NCI-H2227 treated with DMSO at 0.1 percent for 48 hours (cell line): ENCODE measurements at places on chromosomes 1 and 21.

DNA sequence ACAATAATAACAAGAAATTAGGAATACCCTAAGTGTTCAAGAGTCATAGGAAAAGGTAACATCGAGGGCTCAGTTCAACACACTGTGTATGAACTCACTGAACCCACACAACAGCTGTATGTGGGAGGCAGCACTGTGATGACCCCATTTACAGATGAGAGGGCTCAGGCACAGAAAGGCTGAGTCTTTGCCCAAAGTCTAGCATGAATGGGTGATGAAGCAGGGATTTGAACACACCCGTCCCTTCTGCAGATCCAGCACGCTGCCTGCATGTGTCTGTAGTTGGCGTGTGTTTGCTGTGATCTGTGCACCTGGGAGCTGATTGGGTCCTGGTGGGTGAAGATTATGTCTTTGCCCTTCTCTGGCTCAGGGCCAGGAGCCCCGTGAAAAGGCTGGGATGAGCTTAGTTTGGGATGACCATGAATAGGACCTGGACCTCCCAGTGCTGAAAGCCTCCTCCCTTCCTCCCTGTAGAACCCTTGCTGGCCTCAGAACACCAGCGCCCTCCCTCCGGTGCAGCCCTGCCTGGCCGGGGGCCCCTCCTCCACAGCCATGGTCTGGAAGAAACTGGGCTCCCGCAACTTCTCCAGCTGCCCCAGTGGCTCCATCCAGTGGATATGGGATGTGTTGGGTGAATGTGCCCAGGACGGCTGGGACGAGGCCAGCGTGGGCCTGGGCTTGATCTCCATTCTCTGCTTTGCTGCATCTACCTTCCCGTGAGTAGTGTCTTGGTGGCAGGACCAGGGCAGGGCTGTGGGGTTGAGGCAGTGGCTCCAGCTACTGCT is 5.2 kb downstream of the SLC66A1 start:
- no peak for DNase-seq

DNA sequence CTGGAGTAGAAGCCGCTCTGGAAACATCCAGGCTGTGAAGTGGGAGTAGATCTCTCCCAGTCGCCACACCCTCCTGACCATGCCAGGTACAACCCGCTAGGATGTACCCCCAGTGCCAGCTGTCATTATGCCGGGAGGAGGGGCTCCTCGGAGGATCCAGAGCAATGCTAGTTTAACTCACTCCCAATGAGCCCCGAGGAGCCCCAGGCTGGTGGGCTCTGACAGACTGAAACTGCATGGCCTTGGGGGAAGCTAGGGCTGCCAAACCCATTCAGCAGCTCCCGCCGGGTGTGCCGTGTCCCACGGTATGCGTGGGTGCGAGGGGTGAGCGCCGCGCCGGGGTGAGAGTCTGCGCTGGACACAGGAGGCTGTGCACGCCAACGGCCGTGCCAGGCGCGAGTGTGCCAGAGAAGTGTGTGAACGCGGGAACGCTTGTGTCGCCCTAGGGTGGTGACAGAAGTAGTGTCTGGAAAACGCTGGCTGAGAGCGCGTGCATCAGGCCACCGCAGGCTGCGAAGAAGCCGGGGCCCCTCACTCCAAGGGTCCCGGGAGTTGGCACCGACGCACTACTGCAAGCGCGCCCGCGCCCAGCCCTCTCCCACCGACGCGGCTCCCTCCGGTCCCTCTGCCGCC is 177.1 kb upstream of the EDN2 start:
- no peak for DNase-seq

GRCh38 chr1:43460988-43461693 is 7.4 kb upstream of the HYI start:
- no peak for DNase-seq

DNA sequence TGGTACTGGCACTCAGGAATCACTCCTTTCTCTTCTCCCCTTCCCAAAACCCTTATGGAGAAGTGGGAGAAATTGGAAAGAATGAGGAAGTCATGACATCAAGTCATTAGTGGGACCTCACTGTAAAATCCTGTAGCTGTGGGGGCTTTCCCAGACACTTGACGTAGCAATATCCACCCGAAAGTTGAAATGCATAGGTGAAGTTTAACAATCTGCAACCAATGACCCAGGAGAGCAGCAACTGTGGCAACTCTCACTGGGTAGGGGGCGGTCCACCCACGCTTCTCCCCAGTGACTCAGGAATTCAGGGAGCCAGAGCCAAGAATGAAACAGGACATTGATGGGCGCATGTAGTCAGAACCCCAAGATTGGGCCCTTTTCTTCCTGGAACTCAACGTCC is 27.0 kb downstream of the ABCA4 start:
- no peak for DNase-seq

- no peak for DNase-seq
Observed at GRCh38 chr1:28306301-28306949, 22.4 kb upstream of the MED18 start.

GRCh38 chr1:36829961-36830360 is 204.4 kb downstream of the GRIK3 start:
- DNase-seq, result no peak

DNA sequence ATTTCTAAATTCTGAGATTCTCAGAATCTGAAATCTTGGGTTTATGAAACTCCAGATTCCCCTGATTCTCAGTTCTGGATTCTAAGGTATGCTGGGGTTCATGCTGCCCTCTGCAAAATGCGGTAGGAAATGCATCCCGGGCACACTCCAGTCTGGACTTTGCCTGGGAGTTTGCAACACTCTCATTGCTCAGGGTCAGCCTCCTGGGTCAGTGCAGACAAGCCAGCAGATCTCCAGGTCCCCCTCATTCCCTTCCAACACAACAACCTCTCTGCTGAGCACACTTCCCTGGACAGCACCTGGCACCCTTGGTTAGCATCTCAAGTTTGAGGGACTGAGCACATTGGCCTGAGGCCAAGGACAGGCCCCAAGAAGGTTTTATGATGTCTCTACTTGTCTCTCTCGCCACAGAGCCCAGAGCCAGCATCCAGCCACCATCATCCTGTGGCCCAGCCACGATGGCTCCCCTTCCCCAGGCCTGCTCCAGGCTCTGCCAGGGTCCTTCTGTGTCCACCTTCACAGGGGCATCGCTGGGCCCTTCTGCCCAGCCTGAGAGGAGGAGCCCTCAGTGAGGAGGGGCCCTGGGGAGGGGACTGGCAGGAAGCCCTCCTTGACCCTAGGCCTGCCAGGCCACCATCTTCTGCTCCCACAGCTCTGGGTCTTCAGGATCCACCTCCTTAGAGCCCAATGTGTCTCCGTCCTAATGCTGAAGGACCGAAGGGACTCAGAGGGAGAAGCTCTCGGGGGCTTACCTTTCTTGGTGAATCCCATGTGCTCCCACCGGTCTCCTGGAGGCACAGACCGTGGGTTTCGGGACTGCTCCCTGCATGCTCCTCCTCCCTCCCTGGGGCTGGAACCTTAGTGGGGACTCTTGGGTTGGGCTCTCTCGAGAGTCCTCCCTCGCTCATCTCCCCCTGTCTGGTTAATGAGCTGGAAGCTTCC is 550.7 kb downstream of the PTPRU start:
- DNase-seq, result no peak

- no peak for DNase-seq
Observed at GRCh38 chr1:217402301-217402700, 228.6 kb downstream of the GPATCH2 start.

DNA sequence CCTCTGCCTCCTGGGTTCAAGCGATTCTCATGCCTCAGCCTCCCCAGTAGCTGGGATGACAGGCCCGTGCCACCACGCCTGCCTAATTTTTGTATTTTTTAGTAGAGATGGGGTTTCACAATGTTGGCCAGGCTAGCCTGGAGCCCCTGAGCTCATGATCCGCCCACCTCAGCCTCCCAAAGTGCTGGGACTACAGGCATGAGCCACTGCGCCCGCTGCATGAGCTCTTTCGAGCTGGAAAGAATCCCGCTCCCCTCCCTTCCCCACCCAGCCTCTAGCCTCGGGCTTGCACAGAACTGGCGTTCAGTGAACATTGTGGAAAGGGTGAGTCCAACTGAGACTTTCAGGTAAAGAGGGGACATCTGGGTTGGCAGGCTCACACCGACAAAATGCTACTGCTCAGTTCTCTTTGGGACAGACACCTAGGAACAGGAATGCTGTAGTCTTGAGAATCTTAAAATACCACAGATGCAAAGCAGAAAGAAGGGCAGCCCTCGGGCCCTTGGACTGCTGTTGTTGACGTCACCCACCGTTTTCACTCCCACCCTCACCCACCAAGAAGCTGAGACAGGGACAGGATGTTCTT is 9.7 kb upstream of the GNG4 start:
- DNase-seq, result no peak

GRCh38 chr1:18646091-18646785 is 15.6 kb downstream of the PAX7 start:
- no peak for DNase-seq

GRCh38 chr1:31753707-31754349 is 10.3 kb downstream of the ADGRB2 start:
- DNase-seq, result no peak

DNA sequence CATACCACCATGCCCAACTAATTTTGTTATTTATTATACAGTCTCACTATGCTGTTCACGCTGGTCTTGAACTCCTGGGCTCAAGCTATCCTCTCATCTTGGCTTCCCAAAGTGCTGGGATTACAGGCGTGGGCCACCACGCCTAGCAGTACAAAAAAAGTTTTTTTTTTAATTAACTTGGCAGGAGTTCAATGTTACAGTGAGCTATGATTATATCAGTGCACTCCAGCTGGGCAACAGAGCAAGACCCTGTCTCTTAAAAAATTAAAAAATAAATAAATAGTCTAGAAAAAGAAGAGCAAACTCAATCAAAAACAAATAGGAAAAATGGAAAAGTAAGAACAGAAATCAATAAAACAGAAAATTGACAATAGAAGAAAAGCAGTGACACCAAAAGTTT is 25.7 kb downstream of the TMEM69 start:
- DNase-seq, result no peak

DNA sequence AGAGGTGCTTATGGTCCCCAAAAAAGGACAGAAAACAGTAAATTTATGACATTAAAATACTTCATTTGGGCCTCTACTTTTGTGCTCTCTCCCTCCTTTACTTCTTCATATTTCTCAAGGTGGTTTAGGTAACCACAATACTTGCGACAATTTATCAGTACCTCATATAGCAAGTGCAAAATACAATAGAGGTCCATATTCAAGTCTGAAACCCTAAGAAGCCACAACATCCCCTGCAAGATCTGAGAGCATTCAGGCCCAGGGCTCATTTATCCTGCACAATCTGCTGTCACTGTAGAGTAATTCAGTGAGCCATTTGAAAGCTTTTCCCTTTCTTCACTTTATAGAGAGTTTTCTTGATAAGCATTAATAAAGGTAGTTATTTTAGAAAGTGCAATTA is 24.2 kb upstream of the ATP6V1G3 start:
- no peak for DNase-seq

- no peak for DNase-seq
Observed at GRCh38 chr1:167627865-167628641, 2.0 kb upstream of the RCSD1 start.

- DNase-seq, result no peak
Observed at GRCh38 chr1:197393105-197393504, 125.1 kb downstream of the CRB1 start.

- no peak for DNase-seq
Observed at GRCh38 chr1:65512967-65513780, 92.7 kb downstream of the LEPR start.

DNA sequence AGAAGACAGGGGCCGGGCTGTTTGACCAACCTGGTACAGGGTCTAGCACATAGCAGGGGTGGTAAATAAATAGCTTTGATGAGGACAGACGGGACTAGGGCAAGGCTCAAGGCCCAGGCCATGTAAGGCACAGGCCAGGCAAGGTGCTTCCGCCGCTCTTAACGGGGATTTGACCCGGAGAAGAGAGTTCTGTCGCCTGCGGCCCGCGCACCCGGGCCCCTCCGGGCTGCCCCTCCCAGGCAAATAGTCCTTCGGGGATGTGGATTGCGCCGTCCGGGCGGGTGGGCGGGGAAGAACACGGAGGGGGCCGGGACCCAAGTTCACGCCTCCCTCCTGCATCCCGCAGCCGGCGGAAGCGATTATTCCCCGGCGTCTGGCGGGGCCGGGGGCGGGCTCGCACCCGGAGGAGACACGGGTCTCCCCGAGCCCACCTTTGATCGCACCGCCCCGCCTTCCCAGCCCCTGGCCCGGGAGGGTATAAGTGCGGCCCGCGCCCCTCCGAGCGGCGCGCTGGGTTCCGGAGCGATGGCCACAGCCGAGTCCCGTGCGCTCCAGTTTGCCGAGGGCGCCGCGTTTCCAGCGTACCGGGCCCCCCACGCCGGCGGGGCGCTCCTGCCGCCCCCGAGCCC is at the start of gene MIXL1:
Gene MIXL1, plus strand, starts transcription at position 508 of the 629 bp plus-strand sequence. Its CDS starts 18 bp downstream, at position 526.
- DNase-seq, result peak; percentile 33

DNA sequence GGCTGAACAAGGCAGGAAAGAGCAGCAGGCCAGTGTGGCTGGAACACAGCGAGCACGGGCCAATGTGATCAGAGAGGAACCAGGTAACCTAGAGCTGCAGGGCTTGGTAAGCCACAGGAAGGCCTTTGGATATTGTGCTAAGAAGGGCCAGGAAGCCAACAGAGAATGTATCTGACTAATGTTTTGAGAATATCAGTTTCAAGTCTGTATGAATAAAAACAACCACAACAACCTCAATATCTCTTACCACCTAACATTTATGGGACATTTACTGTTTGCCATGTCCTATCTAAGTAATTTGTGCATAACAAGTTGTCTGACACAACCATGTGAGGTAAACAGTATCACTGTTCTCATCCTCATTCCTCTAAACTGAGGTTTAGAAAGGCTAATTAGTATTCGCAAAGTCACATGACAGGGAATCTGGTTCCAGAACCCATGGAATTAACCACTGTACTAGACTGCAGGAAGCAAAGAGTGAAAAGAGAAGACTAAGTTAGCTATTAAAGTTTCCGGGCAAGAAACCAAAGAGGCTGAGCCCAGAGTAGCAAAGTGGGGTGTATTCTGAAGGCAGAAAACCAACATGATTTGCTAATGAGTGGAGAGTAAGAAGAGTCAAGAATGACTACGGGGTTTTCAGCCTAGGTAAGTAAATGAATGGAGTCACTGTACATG is 38.9 kb downstream of the SPRTN start:
- DNase-seq, result no peak

DNA sequence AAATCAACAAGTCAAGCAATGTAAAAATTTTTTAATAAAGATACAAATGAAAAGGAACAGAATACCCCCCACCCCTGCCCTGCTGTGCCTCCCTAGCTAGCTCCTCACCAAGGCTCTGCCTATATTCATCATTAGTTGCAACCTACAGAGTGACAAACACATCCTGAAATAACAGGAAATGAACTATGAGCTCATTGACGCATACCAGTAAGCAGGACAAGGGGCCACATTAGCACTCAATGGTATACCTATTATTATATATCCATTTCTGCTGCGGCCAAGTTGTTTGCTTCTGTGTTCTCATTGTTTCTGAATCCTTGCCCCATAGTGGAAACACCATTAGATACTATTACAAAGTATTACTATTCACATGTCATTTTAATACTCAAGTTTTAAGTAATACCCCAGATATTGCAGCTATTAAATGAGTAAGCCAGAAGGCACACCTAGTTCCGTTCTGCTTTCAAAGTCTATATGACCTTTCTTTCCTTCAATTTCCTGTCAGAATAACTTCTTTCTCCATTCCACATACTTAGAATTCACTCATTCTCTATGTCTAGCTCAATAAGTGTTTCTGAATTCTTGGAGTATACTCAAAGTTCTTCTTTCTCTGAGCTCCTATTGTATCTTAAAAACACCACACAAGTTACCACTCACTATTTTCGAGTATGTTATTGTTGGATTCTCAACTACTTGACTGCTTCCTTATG is 1214.9 kb downstream of the PLA2G4A start:
- DNase-seq, result no peak

- no peak for DNase-seq
Observed at GRCh38 chr21:43608225-43608624, 51.1 kb downstream of the HSF2BP start.
